ENCODE measurements at places on chromosomes 13 and 19. TPM values are rescaled to one million over a fixed set of nuclear protein-coding genes. Genes with fewer than 3 reads are reported as not detected.
A peak's percentile ranks its signal among the peaks of the same experiment; 100 is the strongest.

- H3K4me1 ChIP-seq: no peaks in the 10 kb centered on the region
- H3K4me3 ChIP-seq: no peak overlapping the region
- H3K27ac ChIP-seq: no peak overlapping the region
- DNase-seq: no peak
- H3K36me3 ChIP-seq: no peaks in the 10 kb centered on the region
- H3K27me3 ChIP-seq: peaks cover 16% of the 10 kb centered on the region
These were observed 53.3 kb downstream of the NHLRC3 start for GRCh38 chr13:39091586-39091985.

DNA sequence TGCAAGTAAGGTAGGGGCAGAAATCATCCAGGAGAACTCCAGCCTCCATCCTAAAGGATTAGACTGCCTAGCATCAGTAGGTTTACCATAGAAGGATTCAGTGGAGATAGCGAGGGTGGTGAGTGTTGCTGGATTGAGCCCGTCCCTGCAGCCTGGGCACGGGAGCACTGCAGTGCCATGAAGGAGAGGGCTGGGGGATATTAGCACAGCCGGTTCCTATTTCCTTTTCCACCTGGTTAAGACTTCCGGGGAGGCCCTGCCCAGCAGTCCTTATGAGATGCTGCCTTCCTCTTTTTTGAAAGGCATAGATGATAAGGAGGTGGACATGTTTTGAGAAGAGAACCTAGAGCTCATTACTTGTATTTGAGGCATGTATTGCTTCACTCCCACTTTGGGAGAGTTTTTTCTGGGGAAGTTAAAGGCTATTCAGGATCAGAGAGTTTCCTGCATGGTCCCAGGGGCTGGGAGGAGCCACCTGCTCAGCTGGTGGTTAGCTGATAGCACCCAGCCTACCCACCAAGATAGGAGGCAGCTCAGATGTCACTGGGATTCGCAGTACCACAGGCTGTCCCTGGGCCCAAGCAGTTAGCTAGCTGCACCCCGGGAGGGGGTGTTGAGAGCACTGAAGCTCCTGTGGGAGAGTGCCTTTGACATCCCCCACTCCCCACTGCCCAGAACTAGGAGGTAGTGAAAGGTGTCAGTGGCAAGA, 17.2 kb downstream of the ACTN4 start:
- H3K27ac ChIP-seq: peak overlapping the region; percentile 100
- H3K36me3 ChIP-seq: peaks cover 98% of the 10 kb centered on the region
- H3K27me3 ChIP-seq: no peaks in the 10 kb centered on the region
- DNase-seq: no peak

The OXGR1 gene
- 0.40 TPM for total RNA-seq

- H3K36me3 ChIP-seq: no peaks in the 10 kb centered on the region
- no peaks in the 10 kb centered on the region for H3K27me3 ChIP-seq
- no peaks in the 10 kb centered on the region for H3K4me1 ChIP-seq
- no peak for DNase-seq
These were observed 419.2 kb downstream of the OLFM4 start for GRCh38 chr13:53447863-53448262.

DNA sequence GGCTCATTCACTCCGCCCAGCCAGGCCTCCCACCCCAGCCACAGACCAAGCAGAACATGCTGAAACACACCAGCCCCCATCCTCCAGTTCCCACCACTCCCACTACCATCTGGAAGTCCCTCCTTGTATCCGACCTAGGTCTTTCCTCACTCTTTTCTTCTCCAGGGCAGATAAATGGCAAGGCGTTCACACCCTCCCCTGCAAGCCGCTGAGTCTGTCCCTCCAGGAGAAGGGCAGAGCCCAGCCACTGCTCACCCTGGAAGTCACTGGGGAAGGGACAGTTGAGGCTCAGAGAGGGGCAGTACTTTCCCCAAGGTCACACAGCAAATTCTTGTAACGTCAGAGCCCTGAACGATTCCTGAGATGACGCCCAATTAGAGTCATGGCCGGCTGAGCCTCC, 45.5 kb upstream of the NFIC start:
- H3K4me1 ChIP-seq: peaks cover 8% of the 10 kb centered on the region
- H3K4me3 ChIP-seq: no peak overlapping the region
- H3K27me3 ChIP-seq: peaks cover 55% of the 10 kb centered on the region

GRCh38 chr13:81394640-81395039, 1053.7 kb upstream of the SPRY2 start:
- H3K27me3 ChIP-seq: no peaks in the 10 kb centered on the region
- no peaks in the 10 kb centered on the region for H3K4me1 ChIP-seq
- DNase-seq: no peak
- no peak overlapping the region for H3K27ac ChIP-seq
- H3K36me3 ChIP-seq: no peaks in the 10 kb centered on the region
- H3K4me3 ChIP-seq: no peak overlapping the region

The COL4A2 gene
- total RNA-seq: 0.42 TPM
